Esophagus squamous epithelium (tissue), 5 donors: ENCODE measurements at places on chromosomes 3 and 15.

GRCh38 chr3:33993631-33994030 is 195.2 kb downstream of the PDCD6IP start:
- no peak for DNase-seq

DNA sequence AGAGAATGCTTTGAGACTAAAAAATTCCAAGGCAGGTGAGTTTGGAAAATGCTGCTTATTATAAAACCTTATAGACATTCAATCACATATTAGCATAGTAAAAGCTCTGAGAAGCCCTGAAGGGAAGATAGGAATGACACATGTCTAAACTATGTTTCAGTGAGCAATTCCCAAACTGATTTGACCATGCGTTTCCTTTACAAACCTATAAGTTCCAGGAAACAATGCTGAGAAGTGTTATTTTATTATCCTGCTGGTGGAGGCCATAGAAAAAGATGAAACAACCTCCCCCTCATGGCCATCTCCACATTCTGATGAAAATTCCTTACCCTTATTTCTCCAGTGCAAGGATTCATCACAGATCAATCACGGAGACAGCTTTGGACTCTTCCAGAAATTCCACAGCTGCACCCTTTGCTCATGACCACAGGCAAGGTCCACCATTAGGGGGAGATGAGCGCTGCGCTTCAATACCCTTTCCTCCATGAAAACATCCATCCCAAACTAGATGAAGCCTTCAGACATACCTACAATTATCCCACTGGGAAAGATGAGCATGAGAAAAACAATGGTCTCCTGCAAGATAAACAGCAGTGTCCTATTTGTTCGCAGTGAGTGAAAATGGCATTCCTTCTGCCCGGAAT is 372.1 kb downstream of the MAGI1 start:
- DNase-seq = no peak

DNA sequence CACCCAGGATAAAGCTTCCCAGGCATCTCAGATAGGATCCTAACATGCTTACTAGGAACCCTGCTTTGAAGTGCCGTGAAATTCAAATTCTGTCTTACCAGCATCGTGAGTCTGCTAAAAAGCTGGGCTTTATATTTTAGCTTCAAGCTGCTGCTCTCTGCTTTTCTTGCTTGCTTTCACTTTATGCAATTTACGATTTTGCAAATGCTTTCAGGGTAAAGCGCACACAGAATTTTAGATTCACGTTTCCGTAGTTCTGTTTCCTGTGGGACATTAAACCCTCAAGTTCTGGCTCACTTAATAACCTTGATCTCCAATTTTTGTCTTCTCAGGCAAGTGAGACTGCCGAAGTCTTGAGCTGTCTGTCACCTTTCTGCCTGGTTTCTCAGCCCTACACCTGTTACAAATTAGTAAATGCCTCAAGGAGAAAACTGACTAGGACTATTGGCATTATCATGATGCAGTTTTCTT is 170.5 kb upstream of the TGFBR2 start:
- DNase-seq = no peak

- no peak for DNase-seq
These were observed 34.1 kb upstream of the KLHL25 start for GRCh38 chr15:85828874-85829273.
